ENCODE measurements at places on chromosomes 2 and 18.

DNA sequence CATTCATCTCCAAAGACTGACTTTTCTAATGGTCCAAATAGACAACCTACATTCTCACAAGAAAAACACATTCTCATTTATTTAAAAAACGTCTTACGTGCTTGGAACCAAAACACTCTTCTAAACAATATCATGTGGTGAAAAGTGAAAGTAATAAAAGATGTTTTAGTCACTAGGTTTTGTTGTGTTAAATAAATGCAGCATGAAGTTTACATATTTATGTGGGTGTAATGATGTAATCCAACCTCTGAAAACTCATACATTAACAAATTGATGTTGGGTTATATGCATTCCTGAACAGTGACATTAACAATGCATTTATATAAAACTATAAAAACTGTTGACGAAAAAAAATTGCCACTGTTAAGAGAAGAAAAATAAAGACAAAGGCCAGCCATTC, 55.1 kb upstream of the ACVR2A start:
- DNase-seq: peak; percentile 90

GRCh38 chr2:167271932-167272331, 383.7 kb downstream of the XIRP2 start:
- DNase-seq: peak; percentile 29

DNA sequence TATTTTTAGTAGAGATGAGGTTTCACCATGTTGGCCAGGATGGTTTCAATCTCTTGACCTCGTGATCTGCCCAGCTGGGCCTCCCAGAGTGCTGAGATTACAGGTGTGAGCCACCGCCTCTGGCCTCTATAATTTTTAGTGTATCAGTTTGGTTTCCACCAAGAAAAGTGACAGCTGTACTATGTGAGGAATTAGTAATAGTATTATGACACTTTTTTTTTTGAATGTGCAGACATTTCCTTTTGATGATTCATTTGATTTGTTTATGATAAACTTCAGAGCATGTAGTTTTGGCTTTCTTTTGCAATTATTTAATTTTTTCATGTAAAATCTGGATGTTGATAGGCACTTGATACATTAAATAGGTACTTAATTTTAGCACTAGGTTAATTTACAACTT, 61.5 kb downstream of the PTPN4 start:
- no peak for DNase-seq

GRCh38 chr2:111706481-111707001, 177.5 kb downstream of the ANAPC1 start:
- no peak for DNase-seq

GRCh38 chr2:23404426-23404825, 19.4 kb downstream of the KLHL29 start:
- peak; percentile 82 for DNase-seq

DNA sequence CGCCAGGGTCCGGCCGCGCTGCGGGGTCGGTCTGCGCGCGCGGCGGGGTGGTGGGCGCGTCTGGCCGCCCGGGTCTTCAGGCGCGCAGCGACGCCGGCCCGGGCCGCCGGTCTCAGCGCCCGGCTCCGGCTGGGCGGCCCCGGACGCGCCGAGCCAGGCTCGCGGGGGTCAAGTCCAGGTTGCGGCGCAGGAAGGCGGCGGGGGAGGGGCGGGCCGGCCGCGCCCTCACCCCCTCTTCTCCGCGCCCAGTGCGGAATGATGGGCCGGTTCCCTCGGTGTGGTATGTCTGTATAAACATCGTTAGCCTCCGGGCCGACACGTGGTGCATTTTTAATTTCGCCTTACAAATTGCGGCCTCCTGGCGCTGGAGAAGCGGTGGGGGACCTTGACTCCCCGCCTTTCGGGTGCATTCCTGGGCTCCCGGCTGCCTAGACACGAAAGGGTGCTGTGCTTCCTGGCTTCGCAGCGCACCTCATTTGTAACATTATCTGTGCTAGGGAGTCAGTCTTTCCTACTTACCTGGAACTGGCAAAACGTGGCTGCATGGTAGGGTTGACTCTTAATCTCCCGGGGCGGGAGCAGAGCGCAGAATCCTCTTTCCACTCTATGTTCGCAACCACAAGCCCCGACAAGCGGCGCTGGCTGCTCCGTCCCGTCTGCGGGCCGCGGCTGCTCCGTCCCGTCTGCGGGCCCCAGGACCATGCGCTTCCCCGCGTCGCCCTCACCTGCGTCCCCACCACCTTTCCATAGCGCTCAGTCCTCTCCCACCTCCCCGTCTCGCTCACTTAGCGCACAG, 69.0 kb downstream of the CTAGE1 start:
- DNase-seq: peak; percentile 87

- DNase-seq: no peak
Observed at GRCh38 chr2:129754831-129755230, 224.6 kb upstream of the RAB6C start.

DNA sequence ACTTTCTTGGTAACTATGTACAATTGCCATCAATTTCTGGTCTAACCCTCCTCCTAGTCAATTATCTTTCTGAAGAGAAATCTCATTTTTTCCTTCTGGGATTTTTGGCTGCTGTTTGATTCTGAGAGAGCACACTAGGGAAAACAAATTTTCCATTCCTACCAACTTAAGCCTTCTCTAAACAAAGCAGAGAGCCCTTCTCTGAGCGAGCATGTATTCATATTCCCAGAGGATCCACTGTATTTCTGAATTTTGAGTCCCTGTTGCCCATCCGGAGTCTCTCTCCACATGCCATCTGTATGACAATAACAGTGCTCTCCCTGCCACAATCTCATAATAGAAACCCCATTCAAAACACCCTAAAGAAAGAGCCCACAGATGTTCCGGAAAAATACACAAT, 78.5 kb downstream of the MAIP1 start:
- DNase-seq: no peak

- no peak for DNase-seq
Observed at GRCh38 chr2:34025196-34025595, 426.1 kb upstream of the FAM98A start.

DNA sequence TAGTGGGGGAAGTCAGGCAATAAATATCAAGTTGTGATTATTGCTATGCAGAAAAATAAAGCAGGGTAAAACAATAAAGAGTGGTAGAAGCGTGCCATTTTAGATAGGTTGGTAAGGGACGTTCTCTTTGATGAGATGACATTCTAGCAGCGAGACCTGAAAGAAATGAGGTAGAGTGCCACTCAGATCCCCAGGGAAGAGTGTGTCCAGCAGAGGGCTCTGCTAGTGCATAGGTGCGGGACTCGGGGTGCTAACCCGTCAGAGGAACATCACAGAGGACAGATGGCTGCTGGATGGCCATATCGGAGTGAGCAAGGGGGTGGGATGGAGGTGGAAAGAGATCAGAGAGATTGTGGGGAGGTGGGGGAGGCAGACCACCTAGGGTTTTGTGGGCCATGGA, 16.3 kb upstream of the GTF2A1L start:
- DNase-seq: peak; percentile 35

- DNase-seq: peak; percentile 78
Observed at GRCh38 chr2:67871686-67872412, 191.0 kb downstream of the C1D start.

DNA sequence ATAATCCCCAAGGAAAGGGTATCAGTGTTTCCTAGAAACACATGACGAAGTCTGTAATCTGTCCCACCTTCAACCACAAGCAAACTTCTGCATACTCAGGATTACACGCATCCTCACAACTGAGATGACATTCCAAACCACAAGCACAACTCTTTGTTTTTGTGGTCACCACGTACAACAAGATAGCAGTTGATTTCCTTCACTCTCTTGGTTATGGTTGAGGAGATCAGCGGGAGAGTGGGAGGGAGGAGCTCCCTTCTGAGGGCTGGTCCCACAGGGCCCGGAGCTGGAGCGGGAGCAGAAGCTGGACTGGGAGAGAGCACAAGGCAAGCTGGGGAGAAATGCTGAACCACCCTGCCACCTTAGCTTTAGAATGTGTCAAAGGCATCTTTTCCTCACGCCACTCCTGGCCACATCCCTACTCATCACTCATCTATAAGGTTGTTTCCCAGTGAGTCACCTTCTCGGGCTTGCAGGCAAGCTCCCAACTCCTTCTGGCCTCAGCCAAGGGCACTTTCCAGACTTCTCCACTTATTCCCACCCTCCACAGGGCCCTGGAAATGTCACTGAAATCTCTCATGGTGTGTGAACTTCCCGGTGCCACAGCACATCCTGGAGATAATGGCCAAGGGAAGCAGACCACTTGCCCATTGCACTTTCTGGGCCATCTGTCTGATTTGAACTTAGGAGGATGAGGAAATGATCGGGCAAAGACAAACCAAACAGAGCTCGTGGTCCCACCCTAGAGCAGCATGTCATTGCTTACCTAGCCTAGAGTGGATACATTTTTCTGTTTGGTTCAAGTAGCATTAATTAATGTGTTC, 98.9 kb upstream of the LGALSL start:
- DNase-seq: peak; percentile 92

GRCh38 chr2:3745920-3746319, 42.5 kb downstream of the DCDC2C start:
- no peak for DNase-seq

- no peak for DNase-seq
Observed at GRCh38 chr2:134103196-134103595, 150.7 kb upstream of the MGAT5 start.

DNA sequence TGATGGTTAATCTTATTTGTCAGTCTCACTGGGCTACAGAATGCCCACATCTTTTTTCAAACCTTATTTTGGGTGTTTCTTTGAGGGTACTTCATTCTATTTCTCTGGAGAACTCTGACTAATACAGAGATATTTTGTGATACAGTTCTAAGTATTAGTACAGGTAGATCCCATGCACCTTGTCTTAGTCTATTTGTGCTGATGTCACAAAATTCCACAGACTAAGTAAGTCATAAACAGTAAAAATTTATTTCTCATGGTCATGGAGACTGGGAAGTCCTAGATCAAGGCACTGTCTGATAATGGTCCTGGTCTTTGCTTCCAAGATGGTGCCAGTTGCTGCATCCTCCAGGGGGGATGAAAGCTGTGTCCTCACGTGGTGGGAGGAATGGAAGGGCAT, 68.6 kb upstream of the EPHA4 start:
- no peak for DNase-seq

GRCh38 chr2:223747392-223748042, 89.9 kb downstream of the AP1S3 start:
- no peak for DNase-seq

DNA sequence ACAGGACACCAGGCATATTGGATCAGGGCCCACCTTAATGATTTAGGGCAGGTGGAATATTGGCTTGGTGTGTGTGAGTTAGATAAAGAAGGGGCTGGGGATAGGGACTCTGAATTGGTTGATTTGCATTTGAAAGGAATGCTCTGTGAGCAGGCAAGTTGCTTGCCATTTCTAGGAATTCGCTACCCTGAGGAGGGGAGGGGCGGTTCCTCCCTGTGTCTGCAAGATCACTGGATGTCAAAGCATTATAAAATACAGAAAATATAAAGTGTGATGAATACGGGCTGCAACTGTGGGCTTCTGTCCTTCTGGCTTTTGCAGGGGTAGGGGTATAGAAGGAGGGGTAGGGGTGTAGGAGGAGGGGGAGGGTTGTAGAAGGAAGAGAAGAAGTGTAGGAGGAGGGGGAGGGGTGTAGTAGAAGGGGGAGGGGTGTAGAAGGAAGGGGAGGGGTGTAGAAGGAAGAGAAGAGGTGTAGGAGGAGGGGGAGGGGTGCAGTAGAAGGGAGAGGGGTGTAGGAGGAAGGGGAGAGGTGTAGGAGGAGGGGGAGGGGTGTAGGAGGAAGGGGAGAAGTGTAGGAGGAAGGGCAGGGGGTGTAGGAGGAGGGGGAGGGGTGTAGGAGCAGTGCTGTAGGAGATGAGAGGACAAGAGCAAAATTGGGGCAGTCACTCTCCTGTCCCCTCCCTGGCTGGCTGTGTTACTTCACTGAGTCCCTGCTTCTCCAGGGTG, 238.0 kb upstream of the COPS8 start:
- DNase-seq: no peak

GRCh38 chr18:66641056-66641455, 37.2 kb upstream of the CDH19 start:
- no peak for DNase-seq

GRCh38 chr2:133943108-133943507, 310.8 kb upstream of the MGAT5 start:
- DNase-seq: no peak

DNA sequence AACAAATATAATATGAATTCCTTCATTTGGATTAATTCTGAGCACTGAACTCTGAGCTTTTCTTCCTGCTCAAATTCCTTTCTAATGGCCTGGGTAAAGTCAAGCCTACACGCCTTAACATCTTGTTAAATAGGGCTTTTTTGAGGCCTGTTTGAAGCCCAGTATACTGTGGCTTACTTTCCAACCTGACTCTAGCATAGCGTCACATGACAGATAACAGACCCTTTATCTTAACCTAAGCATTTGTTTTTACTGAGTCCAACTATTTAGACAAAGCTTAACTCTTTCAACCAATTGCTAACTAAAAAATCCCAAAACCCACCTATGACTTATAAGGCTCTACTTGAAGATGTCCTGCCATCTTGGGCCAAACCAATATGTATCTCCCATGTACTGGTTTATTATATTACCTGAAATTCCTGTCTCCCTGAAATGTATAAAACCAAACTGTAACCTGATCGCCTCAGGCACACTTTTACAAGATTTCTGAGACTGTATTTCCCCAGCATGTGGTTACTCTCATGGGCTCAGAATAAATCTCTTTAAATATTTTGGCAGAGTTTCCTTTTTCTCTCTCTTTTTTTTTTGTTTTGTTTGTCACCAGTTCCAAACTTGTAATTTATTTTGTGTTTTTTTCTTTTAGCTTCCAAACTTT, 271.1 kb upstream of the VWC2L start:
- DNase-seq: no peak

GRCh38 chr2:126586317-126586716, 69.6 kb upstream of the GYPC start:
- no peak for DNase-seq

DNA sequence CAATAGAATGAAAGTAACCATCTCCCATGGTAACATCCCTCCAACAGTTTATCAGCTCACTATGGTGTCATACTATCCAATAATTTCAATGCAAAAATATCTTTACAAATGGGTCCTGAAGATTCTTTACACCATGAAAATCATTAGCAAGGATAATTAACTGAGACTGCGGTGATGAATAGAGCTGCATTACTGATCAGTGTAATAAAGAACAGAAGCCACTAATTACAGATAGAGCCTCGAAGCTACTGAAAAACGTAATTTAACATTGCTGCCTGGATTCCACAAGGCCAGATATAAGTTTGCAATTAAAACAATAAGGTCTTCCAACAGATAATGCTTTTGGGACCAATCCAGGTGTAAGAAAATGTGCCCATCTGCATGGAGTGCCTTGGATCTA, 1245.8 kb upstream of the SLC39A10 start:
- DNase-seq: no peak

GRCh38 chr2:25794544-25795276, 83.6 kb downstream of the ASXL2 start:
- DNase-seq: no peak

- DNase-seq: no peak
Observed at GRCh38 chr18:3664563-3665178, 214.7 kb downstream of the TGIF1 start.

DNA sequence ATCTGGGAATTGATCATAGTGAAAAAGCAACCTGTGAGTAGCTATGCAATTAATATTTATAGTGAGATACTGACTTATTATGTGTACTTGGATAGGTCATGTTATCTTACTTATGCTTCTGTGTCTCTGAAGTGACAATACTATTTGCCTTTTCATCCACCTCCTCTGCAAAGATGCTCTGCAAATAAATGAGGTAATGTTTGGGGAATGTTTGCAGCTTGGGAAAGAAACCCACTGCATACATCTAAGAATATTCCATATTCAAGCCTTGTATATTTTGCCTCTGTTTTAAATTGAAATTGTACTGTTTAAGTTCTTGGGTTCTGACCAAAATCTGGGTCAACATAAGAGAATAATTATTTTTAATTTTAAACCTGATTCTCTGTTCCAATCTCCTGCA, 217.4 kb upstream of the DTNA start:
- DNase-seq: peak; percentile 13

All from fibroblast of lung (primary cell).